ENCODE measurements at places on chromosomes 3 and 15.

- no peak for DNase-seq
Measured at GRCh38 chr15:88701561-88702095, 62.8 kb downstream of the ISG20 start.

DNA sequence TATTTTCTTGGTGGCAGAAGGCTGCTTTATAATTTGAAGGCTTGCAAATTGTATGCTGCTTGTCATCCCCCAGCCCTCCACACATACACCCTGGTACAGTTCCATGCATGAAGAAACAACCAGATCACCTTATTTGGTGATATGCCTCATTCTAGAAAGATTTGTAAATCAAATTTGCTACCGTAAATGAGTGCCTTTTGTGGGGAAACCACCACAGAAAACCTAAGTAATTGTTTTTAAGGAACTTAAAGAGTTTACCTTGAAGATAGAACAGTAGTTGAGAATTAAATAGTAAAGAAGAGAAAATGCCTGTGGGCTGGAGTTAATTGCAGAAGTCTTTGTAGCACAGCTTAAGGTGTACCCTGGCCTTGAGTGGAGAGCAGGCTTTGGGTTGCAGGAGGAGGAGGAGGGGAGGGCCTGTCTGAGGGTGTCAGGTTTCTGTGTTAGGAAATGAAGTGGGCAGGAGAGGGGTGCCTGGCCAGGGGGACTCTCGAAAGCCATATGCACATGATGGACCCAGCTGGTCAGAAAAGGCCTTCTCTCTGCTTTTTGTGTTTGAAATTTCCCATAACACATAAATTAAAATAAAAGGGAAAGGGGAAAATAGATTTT, 6.9 kb downstream of the NIPA2 start:
- DNase-seq = no peak

DNA sequence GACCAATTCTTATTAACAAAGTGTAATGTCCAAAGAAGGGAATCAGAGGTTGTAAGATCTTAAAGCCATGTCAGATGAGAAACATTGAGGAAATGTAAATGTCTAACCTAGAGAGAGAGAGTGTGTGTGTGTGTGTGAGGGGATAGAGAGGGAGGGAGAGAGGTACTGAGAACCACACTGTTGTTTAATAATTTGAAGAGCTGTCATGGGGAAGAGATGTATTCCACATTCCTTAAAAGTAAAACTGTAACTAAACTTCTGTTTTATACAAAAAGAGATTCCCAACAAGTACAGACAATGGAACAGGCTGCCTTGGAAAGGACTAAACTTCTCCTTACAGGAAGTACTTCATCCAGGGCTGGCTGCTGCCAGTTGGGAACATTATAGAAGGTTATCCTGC, 68.9 kb upstream of the BOC start:
- DNase-seq = no peak

DNA sequence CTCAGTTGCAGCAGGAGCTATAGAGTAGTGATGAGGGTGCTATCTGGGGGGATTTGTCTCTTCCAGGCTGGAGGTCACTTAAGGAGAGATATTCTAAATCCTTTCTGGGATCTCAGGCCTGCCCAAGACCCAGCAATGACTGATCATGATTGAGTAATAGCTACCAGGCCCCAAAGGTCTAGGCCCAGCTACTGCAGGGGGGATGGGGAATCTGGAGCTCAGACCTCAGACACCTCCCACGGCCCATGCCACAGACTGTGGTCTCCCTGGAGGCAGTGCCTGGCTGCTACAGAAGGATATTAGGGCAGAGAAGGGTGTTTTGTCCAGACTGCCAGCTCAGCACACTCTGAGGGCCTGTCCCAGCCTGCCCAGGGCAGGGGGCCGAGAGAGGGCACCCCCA, 6.9 kb downstream of the SLC38A3 start:
- no peak for DNase-seq

DNA sequence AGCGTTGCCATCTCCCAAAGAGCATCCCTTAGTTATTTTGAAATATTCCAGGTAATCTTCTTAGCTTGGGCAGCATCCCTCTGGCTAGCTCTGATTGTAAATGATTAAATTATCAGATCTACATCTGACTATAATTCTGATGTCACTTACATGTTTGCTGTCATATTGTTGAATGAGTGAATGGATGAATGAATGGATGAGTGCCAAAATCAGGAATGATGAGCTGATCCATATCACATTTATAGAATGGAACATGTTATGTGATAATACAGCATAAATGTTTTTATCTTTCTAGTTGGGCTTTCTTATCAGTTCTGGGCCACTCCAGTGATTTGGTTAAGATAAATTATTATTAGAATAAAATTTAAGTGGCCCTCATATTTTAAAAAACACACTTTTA, 14.0 kb downstream of the FAN1 start:
- no peak for DNase-seq

GRCh38 chr3:81352867-81353266, 408.6 kb downstream of the GBE1 start:
- no peak for DNase-seq

GRCh38 chr3:102174832-102175374, 259.9 kb upstream of the ZPLD1 start:
- no peak for DNase-seq

DNA sequence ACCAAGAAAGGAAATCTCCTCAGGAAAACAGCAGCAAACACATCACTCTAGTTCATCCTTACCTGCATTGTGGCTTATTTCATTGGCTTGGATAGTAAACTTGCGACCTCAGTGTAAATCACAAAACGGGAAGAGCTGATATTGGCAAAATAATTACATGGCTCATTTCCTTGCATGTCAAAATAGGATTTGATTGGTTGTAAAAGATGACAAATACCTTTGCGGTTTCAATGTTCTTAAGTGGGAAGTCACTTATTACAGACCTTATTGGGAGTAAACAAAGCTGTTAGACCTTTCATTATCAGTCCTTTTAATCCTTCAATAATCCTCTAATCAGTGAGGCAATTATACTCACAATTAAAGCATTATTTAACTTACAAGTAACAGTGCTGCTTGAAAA, 590.6 kb downstream of the MAGI1 start:
- DNase-seq = no peak

DNA sequence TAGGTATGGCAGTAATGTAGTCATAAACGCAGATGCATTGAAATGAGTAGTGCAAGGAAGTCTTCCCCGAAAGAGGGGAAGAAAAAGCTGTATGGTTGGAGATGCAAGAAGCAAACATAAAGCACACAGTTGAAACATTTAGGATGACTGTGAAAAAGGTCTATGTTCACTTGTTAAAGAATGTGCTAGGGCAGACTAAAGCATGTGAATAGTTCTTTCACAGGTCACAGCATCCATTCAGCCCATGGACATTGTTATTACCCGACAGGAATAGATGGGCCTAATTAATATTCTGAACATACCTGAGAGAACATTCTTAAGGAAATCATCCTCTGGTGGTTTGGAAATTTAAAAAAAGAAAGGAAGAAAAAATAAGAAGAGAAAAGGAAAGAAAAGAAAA, 595.2 kb downstream of the ZIC1 start:
- DNase-seq = no peak

DNA sequence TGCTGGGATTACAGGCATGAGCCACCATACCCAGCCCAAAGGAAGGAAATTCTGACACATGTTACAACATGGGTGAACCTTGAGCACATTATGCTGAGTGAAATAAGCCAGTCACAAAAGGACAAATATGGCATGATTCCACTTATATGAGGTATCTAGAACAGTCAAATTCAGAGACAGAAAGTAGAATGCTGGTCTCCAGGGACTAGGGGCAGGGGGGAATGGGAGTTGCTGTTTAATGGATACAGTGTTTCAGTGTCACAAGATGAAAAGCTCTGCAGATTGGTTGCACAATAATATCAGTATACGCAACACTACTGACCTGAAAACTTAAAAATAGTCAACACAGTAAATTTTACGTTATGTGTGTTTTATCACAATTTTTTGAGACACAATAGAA, 4.1 kb downstream of the SPATA12 start:
- no peak for DNase-seq

GRCh38 chr3:144496141-144496835, 524.7 kb downstream of the DIPK2A start:
- DNase-seq = no peak

- no peak for DNase-seq
Measured at GRCh38 chr15:59399465-59400102, 26.9 kb upstream of the MYO1E start.

DNA sequence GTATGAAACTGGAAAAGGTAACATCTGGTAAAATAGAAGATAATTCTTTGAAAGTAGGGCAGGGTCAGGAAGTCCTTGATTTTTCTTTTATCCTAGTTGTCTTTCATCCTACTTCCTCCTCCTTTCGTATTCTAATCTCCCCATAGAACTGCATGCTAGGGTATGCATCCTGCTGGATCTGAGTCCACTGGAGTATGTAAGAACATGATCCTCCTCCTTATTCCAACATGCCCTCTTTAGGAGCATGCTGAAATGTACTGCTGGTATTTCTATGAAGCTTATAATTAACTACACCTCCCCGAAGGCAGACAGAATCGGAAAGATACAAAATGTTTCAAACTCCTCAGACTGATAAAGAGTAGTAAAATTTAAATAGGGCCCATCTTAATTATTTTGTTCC, 493.8 kb downstream of the AGBL1 start:
- no peak for DNase-seq

DNA sequence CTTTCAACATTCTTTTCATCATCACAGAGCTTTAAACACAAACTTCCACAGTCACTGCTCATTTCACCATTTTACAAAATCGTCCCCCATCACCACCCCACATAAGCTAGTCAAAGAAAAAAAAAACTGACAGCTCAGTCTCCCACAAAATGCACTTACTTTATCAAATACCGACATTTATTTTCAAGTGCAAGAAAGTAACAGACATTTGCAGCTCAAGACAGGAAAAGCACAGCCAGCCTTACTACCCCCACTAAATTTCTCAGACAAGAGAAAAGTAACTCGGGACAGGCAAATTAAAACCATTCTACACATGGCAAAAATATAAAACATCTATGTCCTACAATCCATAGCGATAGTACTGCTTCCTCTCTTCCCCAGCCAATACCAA, 402.4 kb downstream of the SHQ1 start:
- no peak for DNase-seq

- DNase-seq = no peak
Measured at GRCh38 chr15:31255732-31256377, 70.8 kb upstream of the KLF13 start.

GRCh38 chr3:72161881-72162595, 377.1 kb upstream of the PROK2 start:
- DNase-seq = no peak

DNA sequence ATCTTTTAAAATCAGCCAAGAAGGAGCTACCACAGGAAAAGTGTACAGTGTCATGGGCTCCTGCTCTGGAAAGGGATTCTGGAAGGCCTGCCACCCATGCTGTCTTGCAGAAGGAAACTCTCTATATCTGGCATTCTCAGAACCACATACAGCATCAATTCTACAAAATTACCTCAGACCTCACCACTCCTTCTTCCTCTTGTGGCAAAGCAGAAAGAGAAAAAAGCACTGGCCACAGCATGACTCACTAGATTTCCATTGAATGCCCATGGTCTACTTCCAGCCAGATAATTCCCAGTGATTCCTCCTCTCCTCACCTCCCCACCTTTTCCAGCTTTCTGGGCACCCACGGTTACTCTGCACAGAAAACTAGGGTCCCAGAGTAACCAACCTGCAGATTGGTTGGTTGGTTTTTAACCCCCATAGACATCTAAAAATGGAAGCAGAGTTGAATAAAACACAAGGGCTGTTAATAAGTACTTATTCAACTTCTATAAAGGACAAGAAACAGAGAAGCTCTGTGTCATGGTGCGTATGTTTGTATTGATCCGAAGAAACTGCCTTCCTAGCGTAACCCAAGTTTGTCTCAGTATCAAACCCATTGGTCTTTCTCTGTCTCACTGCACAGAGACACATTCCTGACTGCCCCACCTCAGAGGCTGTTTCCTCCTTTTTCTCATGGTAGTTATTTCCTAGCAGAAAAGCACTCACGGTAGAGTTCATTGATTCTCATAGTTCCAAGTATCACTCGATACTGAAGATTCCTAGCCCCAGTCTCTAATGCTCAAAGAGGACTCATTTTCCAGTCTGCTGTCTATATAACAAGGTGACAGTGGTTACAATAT, 67.7 kb downstream of the LDHAL6B start:
- DNase-seq = peak; percentile 61

GRCh38 chr3:127796045-127796830, 26.1 kb downstream of the MGLL start:
- DNase-seq = peak; percentile 28

GRCh38 chr3:12558706-12559105, 1.8 kb downstream of the MKRN2 start:
- no peak for DNase-seq

GRCh38 chr3:187101184-187102072, 37.9 kb downstream of the RPL39L start:
- DNase-seq = peak; percentile 49

DNA sequence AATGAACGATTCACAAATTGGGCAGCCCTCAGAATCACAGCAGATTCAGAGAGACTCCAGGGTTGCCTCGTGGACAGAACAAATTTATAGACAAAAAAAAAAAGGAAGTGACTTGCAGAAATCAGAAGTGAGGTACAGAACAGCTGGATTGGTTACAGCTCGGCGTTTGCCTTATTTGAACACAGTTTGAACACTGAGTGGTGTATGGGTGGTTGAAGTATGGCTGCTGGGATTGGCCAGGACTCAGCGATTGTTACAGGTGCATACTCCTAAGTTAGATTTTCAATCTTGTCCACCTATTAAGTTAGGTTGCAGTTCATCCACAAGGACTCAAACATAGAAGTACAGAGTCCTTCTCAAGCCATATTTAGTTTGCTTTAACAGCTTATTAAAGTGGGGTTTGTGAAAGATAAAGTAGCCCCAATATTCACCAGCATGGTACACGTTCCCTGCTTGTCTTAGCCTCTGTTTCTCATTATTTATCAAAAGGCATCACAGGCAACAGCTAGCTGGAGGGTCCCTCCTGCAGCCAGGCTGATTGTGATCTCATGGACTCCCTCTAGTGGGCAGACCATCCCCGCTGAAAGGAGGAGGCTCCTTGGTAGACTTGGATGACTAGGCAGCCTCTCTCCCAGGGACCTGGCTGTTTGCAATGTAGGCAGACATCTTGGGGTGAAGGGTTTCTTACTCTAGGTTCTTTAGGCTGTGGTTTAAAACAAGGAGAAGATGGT, 17.6 kb upstream of the ALDH1L1 start:
- peak; percentile 43 for DNase-seq

DNA sequence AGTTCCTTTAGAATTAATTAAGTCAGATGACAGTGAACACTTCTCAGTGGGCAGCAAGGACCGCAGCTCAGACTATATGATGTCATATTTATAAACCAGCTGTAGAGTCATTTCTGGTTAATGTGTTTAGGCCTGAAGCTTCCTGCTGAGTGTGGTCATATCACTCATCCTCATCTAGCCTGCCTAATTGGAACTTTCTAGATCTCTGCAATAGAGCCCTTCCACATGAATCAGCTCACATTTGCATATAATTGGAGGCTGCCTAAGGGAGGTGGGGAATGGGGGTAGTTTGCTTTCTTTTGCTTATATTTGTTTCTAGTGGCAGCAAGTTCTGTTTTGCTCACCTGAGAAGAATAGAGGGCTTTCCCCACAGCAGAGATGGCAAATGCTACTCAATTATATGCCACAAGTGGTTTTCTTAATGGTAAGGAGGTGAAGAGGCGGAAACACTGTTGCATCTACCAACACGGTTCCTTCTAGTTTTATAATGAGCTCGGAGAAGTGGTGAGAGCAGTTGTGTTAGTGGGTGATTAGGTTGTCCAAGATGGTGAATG, 148.1 kb downstream of the KLHL25 start:
- DNase-seq = peak; percentile 96
